SIG-M5 (cell line): ENCODE measurements at places on chromosomes 12 and 14.

DNA sequence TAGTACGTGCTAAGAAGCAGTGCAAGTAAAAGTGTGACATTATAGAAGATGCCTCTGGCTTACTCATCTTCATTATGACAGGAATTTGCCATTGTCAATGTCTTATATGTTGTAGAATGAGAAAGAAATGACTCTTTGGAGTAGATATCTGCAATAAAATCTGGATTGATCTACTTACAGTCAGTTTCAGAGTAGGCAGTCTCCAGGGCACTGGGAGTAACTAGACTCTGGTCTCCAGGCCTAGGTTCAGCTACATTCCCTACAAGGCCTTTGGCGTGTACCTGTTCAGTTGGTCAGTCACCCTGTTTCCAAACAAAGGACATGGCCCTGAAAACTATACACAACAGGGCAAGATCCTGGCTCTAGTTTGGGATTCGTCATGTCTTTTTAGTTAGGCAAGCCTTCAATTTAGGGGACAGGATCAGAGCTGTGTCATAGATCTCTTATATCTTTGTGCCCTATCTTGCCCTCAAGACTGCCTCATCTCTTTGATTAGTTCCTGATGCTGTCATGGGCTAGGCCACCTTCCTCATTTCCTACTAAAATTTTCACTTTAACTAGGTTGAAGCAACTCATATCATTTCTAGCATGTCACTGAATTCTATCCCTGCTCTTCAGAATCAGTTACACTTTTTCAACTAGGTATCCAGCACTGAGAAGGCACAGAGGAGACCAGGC, 410.0 kb downstream of the RAD51B start:
- no peak for DNase-seq

DNA sequence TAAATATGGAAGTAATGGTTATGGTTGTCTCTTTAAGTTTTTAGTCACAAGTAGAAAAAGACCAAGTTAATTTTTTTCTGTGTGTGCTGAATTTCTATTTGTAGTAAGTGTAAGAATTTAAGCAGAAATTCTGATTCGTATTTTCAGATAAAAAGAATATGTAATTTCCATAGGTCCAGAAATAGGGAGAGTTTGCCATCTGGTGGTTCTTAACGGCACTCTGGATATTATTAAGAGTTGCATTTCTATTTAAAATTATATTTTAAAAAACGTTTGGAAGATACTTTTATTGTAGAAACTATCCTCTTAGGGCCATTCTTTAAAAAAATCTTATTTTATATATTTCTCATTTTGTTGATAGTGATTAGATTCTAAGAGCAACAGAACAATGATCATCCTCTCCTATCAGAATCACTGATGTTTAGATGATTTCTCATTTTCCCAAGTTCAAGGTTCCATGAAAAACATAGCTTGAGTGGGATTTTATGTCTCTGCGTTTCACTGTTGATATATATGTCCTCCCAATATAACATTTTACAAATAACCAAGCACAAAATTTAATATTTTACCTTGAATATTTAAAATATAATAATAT, 88.3 kb downstream of the LRRK2 start:
- no peak for DNase-seq

GRCh38 chr14:105085766-105086165, 20.5 kb upstream of the GPR132 start:
- DNase-seq, result no peak

GRCh38 chr14:51454351-51454750, 197.4 kb upstream of the FRMD6 start:
- DNase-seq, result no peak

DNA sequence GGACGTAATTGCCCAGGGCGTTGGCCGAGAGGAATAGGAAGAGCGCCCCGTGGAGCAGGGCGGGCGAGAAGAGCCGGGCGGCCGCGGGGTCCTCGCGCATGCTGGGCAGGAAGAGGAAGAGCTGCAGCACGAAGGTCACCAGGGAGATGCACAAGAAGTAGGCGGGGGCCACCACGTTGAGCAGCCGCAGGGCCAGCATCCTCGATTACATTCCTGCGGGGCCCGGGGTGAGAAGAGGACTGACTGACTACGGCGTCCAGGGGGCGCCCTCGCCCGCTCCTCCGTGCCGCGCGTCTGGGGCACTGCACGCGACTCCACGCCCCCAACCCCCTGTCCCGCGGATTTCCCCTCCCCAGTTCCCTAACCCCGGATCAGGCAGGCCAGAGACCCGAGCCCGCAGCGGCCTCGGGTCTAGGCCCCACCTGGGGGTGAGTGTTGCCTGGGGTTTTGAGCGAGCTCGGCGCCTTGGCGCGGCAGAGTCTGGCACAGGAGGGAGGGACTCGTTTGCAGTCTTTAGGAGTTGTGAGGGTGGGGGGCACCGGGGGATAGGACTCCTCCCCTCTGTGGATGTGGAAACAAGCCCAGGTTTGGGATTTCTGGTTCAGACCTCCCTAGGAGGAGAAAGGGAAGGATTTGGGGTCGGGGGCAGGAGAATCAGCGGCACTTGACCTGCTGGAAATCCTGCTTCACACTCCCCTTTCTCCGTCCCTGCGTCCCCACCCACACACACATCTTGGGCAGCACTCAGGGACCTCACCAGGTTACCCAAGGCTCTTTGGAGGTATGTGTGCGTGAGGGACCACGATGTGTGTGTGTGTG, 1.8 kb downstream of the ZDHHC22 start:
- no peak for DNase-seq

- no peak for DNase-seq
These were observed 79.2 kb downstream of the CCDC88C start for GRCh38 chr14:91338379-91338778.

- no peak for DNase-seq
These were observed 244.4 kb downstream of the ZFP36L1 start for GRCh38 chr14:68548194-68549076.

GRCh38 chr12:108035372-108035771, 93.7 kb upstream of the WSCD2 start:
- no peak for DNase-seq

DNA sequence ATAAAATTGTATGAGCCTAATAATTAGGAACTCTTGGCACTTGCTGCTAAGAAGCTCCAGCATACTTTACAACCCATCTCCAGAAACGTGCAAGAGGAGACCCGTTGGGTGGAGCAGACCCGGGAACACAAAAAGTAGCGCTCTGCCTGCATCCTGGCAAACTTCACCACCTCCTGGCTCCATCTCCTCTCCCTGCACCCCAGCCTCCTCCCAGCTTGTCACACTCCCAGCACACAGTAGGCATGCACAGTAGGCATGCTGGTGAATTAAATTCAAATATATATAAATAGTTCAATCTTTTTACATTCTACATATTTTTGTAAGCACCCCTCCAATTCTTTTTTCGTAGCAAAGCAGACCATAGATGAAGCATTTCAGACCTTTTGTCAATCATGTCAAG, 1.2 kb downstream of the VSIG10 start:
- DNase-seq, result no peak

DNA sequence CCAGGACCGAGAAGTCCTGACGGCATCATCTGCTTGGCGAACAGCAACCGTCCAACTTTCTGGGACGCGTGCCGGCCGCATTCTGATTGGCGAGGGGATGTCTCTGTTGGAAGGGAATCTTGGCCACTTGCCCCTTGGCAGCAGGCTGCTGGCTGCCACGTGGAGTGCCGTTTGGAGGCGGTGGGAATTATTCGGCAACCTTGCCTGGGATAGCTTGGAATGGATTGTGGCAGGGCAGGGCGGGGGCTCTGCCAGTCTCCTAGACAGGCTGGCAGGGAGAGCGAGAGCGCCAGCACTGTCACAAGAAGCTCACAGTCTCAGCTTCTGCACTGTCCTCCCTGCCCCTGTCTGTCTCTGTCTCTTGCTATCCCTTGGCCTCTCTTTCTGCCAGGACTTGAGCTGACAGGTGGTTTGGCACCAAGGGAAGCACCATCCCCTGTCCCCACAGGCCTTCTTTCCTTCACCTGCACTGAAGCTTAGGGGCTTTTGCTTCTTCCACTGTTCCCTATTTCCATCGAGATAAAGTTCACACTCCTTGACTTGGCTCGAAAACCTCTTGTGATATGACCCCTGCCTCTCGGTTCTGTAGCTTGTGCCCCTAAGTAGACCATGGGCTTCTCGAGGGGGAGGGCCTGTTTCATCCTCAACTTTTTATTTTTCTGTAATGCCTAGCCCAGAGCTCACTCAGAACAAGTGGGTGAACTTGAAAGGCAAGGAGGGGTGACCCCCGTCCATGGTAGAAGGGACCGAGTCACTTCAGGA, 201.9 kb downstream of the PHETA1 start:
- DNase-seq, result no peak

GRCh38 chr12:97313471-97314190, 149.0 kb upstream of the RMST start:
- no peak for DNase-seq

- no peak for DNase-seq
These were observed 155.1 kb upstream of the HMGA2 start for GRCh38 chr12:65668981-65669695.

- no peak for DNase-seq
These were observed 173.4 kb downstream of the TSPAN9 start for GRCh38 chr12:3250576-3250975.

DNA sequence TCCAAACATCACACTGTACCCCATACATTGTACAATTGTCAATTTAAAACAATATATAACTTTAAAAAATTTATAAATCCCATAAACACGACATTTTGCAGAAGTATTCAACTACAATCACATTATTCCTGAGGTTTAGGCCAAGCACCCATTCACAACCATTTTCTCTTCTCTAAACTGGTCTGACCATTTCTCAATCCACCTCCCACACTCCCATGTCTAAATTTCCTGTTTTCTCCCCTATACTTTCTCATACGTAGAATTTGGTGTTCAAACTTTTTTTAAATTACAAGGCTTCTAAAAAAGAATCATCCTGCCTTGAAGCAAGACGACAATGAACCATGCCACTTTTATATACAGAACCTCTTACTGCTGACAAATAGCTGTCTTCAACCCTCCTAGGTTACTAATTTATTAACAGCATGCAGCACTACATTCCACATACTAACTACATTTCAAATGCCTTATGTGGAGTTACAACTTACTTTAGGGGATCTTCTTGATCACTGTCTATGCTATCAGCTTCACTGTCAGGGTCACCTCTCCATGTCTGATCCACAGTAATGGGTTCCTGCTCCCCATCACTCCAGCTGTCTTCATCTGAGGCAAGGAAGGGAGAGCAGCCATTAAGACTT, 3.4 kb downstream of the KANSL2 start:
- no peak for DNase-seq

GRCh38 chr14:101191101-101191720, 287.7 kb upstream of the RTL1 start:
- no peak for DNase-seq

DNA sequence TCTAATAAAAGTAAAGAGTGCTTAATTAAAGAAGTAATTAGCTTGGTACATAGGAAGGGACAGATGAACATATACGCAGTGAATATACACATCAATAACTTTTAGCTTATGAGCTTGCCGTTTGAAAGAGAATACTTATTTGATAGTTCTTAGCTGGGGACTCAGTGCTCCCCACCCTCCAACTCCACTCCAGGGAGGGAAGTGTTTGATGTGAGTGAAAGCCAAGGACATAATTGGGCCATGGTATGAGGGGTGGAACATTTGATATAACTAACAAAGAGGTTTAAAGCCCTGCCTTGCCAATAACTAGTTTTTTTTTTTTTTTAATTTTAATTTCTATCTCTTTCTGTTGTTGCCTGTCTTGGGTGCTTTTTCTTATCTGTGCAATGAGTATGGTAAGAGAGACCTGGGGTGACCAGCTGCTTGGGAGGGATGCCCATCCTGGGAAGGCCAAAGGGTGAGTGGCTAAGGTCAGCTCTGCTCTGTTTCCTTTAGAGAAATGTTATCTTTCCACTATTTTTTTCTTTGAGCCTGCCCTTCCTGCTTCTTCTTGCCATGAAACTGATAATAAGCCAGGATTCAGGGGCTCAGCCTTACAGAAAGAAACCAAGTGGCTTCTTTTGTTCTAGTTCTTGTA, 132.8 kb upstream of the CPSF6 start:
- no peak for DNase-seq
